ENCODE measurements at places on chromosomes 5 and 9.

DNA sequence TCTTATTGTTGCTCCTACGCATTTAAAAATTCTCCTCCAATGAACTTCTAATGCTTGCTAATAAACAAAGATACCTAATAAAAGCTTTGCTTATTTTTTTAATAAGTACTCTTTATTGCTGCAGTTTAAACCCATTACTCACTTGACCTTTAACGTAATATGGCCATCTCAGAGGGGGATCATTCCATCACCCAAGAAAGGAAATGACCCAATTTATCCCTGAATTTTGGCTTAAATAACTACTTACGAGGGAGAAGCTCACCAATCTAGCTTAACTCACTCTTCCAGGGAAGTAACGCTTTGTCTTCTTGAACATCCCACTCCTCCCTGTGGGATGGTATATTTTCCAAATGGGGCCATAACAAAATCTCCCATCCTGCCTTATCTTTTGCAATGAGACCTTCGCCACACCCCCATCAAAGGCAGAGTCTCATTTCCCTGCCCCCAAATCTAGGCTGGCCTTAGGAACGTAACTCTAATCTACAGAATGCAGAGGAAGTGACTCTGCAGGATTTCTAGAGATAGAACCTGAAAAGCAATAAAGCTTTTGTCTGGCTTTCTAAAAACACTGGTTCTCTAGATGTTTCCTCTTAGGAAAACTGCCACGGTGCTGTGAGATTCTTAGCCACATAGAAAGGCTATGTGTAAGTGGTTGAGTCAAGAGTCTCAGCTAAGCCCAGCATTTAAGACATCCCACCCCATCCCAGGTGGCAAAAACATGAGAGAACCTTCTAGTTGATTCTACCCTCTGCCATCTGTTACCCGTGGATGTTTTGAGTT, 310.0 kb downstream of the ASTN2 start:
- DNase-seq: no peak

DNA sequence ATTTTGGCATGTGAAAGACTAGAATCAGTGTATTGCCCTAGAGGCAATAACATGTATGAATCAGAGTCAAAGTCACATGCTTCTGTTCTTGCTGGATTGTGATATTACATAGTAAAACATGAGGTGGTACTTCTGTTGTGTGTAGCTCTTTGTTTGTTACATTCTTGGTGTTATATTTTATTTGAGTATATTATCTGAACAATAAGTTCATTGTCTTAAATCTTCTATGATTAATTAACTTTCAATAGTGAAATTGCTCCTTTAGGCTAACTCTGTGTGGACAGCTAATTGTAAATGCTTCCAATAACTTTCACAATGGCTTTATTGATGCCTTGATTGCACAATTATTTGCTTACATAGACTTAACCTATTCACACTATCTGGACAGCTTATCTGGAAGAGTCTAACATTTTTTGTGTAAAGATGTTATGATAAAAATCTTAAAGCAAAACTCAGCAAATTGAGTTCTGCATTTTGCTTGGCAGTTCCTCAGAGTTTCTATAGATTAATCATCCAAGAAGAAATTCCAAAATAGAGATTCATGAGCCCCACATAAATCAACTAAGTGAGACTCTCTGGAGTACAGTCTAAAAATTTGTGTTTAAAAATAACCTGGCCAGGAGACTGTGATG, 239.6 kb upstream of the TUSC1 start:
- DNase-seq: peak; percentile 55

- no peak for DNase-seq
Observed at GRCh38 chr5:165779505-165779904, 2274.1 kb downstream of the MAT2B start.

DNA sequence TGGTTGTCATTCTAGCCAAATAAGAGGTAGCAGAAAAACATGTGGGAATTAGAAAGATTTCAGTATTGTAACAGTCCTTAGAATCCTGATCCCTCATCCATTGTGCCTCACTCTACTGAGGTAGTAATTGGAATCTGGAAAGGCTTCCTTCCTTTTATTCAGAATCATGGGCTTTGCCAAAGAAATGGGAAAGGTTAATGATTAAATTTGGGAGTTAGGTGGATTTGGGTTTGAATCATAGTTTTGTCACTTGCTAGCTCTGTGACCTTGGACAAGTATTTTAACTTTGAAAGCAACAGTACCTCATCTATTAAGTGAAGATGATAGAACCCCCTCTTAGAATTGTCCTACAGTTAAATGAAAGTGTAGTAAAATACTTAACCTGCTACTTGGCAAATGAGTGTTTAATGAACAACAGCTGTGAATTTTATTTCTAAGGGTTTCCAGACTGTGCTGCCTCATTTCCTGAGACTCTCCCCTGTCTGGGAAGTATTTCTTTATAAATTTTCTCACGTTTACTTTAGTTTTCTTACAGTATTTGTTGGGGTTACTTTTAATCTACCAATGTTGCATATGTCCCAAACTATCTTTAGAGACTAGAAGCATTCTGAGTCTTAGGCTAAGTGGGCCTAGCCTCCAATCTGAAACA, 11.7 kb downstream of the SPDL1 start:
- DNase-seq: no peak

- no peak for DNase-seq
Observed at GRCh38 chr5:129593525-129593924, 133.4 kb downstream of the ADAMTS19 start.

GRCh38 chr9:99948896-99949295, 42.4 kb downstream of the STX17 start:
- DNase-seq: peak; percentile 15

DNA sequence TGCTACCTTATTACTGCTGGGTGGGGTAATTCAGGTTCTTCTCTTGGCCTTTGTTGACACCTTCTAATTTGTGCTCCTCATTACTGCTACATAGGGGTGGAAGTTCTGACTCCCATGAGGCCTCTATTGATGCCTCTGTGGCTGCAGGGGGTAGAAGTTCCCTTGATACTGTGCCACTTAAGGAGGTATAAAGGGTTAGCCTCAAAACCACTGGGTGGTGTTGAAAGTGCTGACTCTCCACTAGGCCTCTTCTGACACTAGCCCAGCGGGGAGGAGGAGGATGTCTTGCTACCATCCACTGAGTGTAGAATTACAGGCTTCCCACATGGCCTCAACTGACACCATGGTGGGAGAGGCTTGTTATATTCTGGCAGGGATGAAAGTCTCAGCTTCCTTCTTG, 36.7 kb upstream of the CCDC112 start:
- no peak for DNase-seq

DNA sequence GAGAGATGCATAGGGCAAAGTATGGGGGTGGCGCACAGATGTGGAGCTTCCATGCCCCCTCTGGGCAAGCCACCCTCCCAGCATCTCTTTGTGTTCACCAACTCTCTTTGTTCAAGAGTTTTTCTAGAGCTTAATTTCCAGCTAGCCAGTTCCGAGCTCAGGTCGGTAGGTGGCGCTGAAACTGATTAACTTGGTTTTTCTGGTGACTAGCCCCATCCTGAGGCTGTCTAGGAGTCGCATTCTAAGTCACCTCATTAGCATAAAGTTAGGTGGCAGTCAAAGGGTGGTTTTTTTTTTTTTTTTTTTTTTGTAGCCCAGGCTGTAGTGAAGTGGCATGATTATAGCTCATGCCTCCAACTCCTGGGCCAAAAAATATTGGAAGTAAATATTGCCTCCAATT, 476.4 kb downstream of the KDM4C start:
- no peak for DNase-seq

DNA sequence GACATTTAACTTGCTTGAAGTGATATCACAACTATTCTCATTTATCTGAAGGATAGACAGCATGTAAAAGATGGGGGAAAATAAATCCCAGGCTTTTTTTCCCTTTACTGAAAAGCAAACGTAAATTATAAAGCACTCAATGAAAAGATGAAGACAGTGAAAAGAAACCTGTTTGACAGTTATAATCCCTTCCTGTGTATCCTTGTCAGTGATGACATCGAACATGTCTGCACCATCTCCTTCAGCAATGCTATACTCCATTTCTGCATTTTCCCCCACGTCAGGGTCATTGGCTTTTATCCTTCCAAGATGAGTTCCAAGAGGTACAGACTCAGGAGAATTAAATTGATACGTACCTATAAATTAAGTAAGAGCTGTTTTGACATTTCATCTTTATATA, 134.9 kb downstream of the CDH9 start:
- no peak for DNase-seq

DNA sequence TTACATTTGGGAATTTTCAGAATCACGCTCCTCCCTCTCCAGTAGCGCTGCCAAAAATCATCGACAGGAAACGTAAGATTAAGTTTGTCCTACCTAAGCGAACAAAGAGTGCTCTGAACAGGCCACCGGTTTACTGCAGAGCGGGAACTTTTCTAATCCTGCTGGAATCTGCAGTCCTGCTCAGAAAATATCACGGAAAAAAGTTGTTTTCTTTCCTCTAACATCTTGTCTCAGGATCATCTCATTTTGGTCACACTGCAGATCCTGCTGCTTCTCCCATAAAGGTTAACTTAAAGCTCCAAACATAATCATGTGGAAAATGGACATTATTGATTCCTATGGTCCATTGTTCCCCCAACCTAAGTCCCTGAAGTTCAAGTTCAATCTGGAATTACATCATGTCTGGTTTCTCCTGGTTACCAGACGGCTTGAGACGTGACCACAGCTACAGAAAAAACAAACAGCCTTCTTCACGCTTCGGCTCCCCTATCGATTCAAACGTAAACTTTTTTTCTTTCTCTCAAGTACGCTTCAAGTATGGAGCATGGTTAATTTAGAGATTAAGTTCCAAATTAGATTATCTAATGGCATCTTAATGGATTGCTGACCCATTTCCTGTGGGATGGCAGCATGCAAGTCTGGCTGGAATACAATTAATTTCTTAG, 217.6 kb downstream of the NFIB start:
- peak; percentile 82 for DNase-seq

- no peak for DNase-seq
Observed at GRCh38 chr5:133383580-133383939, 228.8 kb downstream of the FSTL4 start.

DNA sequence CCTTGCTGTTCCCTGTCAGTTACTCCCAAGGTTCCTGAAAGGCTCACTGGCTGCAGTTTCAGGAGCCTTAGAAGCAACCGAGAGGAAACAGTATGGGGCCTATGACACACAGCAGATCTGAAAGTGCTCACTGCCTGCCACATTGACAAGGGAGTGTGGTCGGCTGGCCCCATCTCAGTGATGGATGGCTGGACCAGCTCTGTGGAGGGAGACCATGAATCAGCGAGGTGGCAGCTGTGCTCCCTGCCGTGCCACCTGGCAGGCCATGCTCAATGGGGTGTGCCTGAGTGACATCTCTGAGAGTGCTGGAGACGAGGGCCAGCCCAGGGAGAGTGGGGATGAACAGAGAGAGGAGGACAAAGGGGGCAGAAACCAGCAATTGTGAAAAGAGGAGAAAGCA, 49.1 kb downstream of the DOCK2 start:
- DNase-seq: no peak

- no peak for DNase-seq
Observed at GRCh38 chr9:109411069-109411761, 86.9 kb downstream of the PTPN3 start.

DNA sequence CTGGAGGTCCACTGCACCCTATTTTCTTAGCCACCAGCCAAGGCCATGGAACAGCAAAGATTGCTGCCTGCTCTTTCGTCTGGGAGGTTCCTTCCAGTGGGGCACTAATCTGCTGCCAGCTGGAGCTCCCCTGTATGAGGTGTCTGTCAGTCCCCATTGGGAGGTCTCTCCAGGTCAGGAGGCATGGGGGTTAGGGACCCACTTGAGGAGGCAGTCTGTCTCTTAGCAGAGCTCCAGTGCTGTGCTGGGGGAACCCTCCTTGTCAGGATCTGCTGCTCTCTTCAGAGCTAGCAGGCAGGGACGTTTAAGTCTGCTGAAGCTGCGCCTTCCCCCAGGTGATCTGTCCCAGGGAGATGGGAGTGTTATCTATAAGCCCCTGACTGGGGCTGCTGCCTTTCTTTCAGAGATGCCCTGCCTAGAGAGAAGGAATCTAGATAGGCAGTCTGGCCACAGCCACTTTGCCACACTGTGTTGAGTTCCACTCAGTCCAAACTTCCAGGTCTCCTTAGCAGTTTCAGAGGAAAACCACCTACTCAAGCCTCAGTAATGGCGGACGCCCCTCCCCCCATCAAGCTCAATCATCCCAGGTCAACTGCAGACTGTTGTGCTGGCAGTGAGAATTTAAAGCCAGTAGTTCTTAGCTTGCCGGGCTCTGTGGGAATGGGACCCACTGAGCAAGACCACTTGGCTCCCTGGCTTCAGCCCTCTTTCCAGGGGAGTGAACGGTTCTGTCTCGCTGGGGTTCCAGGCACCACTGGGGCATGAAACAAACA, 317.7 kb downstream of the LRRC70 start:
- DNase-seq: no peak

- no peak for DNase-seq
Observed at GRCh38 chr5:32545102-32545800, 40.1 kb upstream of the SUB1 start.

DNA sequence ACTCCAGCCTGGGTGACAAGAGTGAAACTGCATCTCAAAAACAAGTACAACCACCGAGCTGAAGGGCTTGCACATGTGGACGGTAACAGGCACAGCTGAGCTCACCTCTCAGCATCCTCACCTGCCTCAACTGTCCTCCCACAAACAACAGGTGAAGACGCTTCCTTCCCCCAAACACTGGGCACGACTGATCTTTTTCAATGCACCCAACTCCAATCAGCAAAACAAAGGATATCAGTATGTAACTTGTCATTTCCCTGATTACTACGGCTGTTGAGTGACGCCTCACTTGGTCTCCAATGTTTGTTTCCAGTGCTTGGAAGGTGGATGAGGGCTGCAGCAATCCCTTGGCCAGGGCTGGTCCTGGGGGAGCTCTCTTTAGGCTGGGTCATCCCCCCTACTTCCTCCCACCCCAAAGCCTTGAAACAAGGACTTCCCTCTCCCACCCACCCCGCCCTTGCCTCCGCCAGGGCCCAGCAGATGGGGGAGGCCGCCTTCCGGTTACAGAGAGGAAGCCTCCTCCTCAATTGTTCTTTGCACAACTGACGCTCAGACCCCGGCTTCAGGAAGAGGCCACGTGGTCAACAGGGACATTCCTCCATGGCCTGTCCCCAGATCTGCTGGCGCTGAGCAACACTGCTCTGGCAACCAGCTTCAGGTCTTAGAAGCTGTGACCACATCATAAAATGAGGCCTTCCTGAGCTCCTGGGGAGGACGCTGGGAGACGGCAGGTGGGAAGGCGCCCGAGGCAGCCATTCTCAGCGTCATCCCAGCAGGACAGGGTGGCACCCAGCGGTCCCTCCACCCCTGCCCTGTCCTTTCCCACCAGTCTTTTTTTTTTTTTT, 5.9 kb downstream of the FAM78A start:
- DNase-seq: no peak

GRCh38 chr9:36136894-36137391, 410 bp downstream of the GLIPR2 start:
- peak; percentile 81 for DNase-seq

GRCh38 chr9:89794918-89795317, 190.1 kb downstream of the GADD45G start:
- DNase-seq: no peak

DNA sequence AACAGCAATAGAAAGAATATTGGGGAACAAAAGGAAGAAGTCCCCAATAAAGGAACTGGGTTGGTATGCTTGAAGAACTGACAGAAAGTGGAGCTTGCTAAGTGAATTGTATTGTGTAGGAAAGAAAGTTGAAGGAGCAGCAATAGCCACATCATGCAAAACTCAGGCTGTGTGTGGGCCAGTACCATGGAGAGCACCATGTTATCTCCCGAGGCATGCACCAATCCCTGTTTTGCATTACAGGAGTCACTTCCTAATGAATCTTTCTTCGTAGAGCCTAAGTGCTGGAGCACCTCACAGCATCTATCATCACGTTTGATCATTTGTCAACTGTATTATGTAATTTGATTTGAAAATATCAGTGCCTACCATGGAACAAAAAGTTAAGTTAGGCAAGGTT, 137.7 kb upstream of the NMUR2 start:
- DNase-seq: peak; percentile 49

- no peak for DNase-seq
Observed at GRCh38 chr9:118644066-118644465, 725.2 kb downstream of the BRINP1 start.
